ENCODE measurements at places on chromosomes 7 and 10.

GRCh38 chr10:77264107-77264506 lies 373.5 kb downstream of the KCNMA1 start:
- no peak for ATAC-seq

GRCh38 chr7:17075601-17076255 lies 193.9 kb upstream of the AGR3 start:
- ATAC-seq: no peak

DNA sequence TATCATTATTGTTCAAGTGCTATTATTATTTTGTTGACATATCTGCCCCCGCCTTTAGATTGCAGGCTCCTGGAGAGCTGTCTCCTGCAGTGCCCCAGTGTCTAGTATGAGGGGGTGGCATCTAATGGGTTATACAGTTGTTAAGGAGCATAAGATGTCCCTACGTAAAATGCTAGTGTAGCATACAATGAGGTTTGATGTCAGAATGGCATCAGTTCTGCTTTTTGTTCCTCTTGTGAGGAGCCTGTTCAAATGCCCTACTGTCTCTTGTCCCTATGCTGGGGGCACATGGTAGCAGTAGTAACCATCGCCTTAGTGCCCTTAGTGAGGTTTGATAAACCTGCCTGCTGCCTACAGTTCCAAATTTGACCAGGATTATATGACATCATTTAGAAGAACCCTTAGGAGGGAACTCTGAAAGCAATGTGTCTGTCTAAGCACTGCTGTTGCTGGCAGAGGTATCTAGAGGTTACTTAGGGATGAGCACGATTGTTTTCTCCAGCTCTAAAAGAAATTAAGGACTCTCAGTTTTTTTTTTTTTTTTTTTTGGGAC lies 9.7 kb downstream of the CREM start:
- ATAC-seq: no peak

GRCh38 chr7:39324139-39324760 lies 242.0 kb upstream of the YAE1 start:
- no peak for ATAC-seq

DNA sequence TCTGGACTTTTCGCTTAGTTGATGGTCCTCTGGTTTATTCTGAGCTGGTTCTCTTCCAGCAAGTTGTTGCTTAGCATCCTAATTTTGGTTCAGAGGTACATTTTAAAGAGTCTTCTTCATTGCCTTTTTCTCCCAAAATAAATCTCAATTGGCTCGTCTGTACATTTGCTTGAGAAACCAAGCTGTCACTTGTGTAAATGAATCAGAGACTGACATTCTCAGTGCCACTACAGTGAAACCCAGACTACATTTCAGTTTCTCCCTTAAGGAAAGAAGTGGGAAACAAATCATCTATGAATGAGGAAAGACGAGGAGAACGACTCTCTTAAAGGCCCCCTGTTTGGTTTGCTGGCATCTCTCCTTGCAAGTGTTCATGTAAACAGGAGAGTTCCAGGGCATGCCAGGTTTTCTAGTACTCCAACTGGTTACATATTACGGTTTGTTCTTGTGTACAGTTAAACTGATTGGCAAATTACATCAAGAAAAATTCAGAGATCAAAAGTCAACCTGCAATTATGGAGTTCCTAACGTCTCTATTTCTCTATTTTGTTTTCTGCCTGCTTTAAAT lies 654.6 kb downstream of the SH2D4B start:
- ATAC-seq: no peak

DNA sequence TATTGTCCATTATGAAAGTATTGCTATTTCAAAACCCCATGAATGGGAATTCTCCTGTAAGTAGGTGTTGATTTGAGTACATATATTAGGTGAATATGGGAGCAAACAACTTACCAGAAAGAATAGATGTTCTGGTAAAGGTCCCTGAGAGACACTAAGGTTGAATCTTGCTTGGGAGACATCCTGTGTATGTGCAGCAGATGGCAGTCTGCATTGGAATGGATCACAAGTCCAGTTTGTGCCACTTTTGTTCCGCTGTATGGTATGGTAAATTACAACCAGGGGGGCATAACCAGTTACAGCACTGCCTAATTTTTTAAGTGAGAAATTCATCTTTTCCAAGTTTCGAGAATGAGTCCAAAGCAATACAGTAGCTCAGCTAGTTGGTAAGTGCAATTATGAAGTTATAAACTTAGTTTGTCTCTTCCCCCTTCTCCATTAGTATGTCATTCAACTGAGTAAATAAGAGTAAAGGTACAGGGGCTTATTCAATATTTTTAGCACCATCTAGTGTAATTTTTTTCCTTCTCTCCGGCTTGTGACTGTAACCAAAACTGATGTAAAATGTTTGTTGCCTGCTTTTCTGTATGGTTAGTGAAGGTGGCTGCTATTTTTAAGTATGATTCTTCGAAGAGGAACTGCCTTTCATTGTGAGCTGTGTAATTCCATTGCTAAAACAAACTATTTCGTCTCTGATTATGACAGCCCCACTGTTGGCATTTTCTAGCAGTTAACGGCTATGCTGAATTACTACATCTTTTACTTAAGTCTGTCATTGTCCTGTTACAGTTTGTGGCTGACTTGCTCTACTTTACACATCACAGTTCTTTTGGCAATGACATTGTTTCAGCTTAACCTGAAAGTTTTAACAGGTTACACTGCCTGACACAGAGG lies 2.8 kb downstream of the MCU start:
- no peak for ATAC-seq
